Aorta (tissue), 5 donors: ENCODE measurements at places on chromosomes 12 and 14.
A peak's percentile ranks its signal among the peaks of the same experiment; 100 is the strongest.

DNA sequence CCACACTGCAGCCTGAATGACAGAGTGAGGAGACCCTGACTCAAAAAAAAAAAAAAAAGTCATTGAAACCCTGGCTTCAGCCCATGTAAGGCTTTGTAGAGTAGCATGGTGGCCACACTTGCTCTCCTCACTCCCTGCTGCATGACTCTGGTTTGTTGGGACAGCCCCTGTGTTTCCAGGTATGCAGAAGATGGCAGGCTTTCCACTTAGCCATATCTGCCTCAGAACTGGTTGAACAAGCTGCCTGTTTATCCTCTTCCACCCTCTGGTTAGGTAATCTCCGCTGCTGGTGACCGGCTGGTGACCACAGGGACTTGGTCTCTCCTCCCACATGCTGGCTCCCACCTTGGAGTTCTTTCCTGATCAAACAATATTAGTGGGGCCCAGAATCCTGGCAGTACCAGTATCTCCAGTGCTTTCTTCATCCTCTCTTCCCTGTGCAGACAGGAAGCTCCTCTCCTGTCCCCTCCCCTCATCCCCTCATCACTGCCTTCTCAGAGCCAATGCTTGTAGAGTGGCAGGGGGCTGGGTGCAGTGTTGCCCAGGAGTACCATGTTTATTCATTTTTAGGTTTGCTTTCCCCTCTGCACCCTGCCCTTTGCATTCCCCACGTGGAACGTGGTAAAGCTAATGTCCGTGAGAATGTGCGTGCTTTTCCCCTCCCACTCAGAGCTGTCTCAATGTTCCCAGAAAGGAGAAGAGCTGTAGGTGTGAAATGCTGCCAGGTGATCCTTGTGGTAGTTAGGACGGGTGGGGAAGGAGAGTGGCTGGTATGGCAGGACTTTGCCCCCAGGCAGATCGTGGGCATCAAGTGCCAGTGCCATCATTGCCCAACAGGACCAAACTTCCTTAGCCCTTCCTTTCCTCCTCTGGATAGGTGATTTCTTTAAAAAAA is 11.3 kb downstream of the ABHD12B start:
- DNase-seq = no peak
- H3K27me3 ChIP-seq = no peaks in the 10 kb centered on the region
- H3K4me3 ChIP-seq = no peak overlapping the region
- no peak overlapping the region for H3K27ac ChIP-seq

DNA sequence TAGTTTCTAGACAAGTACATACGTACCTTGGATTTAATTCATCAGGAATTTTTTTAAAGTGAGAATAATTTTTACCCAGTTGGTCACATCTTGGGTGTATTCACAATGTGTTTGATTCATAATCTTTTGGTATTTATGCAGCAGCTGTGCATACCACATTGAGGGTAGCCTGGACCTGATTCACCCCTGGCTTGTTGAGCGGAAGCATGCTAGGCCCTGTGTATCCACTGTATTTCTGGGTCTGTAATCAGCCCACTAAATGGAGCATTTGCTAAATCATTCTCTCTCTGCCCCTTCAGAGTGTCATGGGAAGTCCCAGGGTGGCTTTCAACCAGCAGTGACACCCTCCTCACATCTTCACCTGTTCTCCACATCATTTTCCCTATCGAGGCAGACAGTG is 203.8 kb upstream of the RGS6 start:
- no peak for DNase-seq
- no peak overlapping the region for H3K27ac ChIP-seq

GRCh38 chr14:88551980-88552431 is 2.8 kb downstream of the PTPN21 start:
- H3K4me3 ChIP-seq = peak overlapping the region; percentile 5
- H3K36me3 ChIP-seq = peaks cover 4% of the 10 kb centered on the region
- peak overlapping the region; percentile 12 for H3K27ac ChIP-seq
- H3K4me1 ChIP-seq = peaks cover 4% of the 10 kb centered on the region
- DNase-seq = no peak
- no peaks in the 10 kb centered on the region for H3K27me3 ChIP-seq

GRCh38 chr14:97366400-97366799 is 569.2 kb downstream of the VRK1 start:
- no peak overlapping the region for H3K4me3 ChIP-seq
- H3K27me3 ChIP-seq = no peaks in the 10 kb centered on the region
- no peaks in the 10 kb centered on the region for H3K36me3 ChIP-seq
- no peaks in the 10 kb centered on the region for H3K4me1 ChIP-seq
- no peak overlapping the region for H3K27ac ChIP-seq

GRCh38 chr14:93078870-93079269 is 36.9 kb downstream of the ITPK1 start:
- no peaks in the 10 kb centered on the region for H3K36me3 ChIP-seq
- no peak overlapping the region for H3K27ac ChIP-seq
- H3K4me3 ChIP-seq = no peak overlapping the region
- no peaks in the 10 kb centered on the region for H3K27me3 ChIP-seq
- H3K4me1 ChIP-seq = peaks cover 2% of the 10 kb centered on the region

GRCh38 chr12:27865421-27865820 is 85.4 kb upstream of the MANSC4 start:
- peaks cover 2% of the 10 kb centered on the region for H3K4me1 ChIP-seq
- DNase-seq = no peak
- H3K27ac ChIP-seq = no peak overlapping the region
- H3K4me3 ChIP-seq = no peak overlapping the region
- H3K27me3 ChIP-seq = no peaks in the 10 kb centered on the region
- H3K36me3 ChIP-seq = no peaks in the 10 kb centered on the region

- H3K27me3 ChIP-seq = no peaks in the 10 kb centered on the region
- H3K4me3 ChIP-seq = no peak overlapping the region
These were observed 12.4 kb upstream of the PRKAG1 start for GRCh38 chr12:49030714-49031572.

- H3K27ac ChIP-seq = no peak overlapping the region
- H3K4me3 ChIP-seq = no peak overlapping the region
- DNase-seq = no peak
These were observed 17.9 kb upstream of the MDM1 start for GRCh38 chr12:68349921-68350606.

GRCh38 chr14:92952481-92953298 is 29.7 kb downstream of the CHGA start:
- H3K36me3 ChIP-seq = no peaks in the 10 kb centered on the region
- H3K27me3 ChIP-seq = no peaks in the 10 kb centered on the region
- DNase-seq = no peak

DNA sequence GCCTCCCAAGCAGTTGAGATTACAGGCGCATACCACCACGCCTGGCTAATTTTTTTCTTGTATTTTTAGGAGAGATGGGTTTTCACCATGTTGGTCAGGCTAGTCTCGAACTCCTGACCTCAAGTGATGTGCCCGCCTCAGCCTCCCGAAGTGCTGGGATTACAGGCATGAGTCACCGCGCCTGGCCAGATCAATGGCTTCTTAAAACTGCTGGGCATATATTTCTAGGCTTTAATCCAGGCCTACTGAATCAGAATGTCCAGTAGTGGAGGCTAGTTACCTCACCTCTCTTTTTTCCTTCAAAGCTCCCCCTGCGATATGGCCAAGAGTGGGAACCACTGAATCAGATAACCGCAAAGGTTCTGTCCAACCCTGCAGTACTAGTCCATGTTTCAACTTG is 17.1 kb downstream of the POU6F1 start:
- no peak for DNase-seq
- no peak overlapping the region for H3K27ac ChIP-seq
- H3K4me3 ChIP-seq = no peak overlapping the region
- no peaks in the 10 kb centered on the region for H3K36me3 ChIP-seq
- no peaks in the 10 kb centered on the region for H3K4me1 ChIP-seq

DNA sequence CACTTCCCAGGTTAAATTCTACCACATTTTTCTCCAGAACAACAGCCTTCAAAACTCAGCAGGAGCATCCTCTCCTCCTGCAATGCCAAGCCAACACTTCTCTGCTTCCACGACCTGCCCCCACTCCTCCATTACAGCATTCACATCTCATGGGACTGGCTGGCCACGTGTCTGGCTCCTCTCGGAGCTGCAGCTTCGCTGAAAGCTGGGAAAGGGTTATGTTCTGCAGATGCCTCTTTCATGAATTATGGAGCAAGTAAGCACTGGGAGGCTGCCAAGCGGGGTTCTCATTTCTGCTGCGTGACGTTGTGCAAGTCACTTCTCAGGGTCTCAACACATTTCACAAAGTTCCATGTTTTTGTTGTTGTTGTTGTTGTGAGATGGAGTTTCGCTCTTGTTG is 142.2 kb upstream of the RFLNA start:
- no peaks in the 10 kb centered on the region for H3K27me3 ChIP-seq
- H3K4me1 ChIP-seq = no peaks in the 10 kb centered on the region
- no peak overlapping the region for H3K27ac ChIP-seq

DNA sequence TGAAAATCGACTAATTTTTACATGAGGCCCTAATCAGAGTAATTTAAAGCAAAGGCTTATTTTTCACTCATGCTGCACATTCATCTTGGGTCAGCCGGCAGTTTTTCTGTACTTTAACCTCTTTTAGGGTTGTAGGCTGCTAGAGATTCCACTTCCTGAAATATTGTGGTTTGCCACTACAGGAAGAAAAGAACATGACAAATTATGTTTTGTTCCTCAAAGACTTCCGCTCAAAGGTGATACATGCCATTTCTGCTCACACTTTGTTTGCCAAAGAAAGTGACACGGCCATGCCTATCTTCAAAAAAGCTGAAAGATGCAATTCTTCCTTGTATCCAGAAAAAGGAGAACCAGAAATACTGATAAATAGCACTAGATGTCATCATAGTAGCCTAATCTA is 183.4 kb upstream of the PPFIA2 start:
- no peak for DNase-seq
- no peak overlapping the region for H3K27ac ChIP-seq
- H3K4me1 ChIP-seq = peaks cover 1% of the 10 kb centered on the region
- H3K4me3 ChIP-seq = no peak overlapping the region

DNA sequence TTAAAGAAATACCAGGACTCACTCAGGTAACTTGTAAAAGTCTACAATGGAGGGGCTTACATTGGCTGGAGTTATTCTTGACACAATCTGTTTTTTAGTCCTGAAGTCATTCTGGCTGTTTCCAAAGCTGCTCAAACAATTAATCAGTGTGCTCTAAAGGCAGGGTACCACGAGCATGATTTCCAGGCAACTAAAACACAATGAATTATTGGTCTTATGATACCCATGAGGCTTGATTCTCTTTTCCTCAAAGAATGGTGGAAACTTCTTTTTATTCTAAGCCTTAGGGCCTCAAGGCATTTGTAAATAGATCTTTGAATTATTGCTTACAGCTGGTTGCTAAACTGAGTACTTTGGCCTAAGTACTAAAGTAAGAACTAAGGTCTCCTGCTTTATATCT is 199.8 kb upstream of the PDZRN4 start:
- H3K4me1 ChIP-seq = no peaks in the 10 kb centered on the region
- H3K4me3 ChIP-seq = no peak overlapping the region
- H3K27me3 ChIP-seq = no peaks in the 10 kb centered on the region

GRCh38 chr12:48351022-48351708 is 446 bp upstream of the ZNF641 start:
- peak; percentile 79 for DNase-seq
- H3K4me3 ChIP-seq = peak overlapping the region; percentile 50
- peak overlapping the region; percentile 99 for H3K27ac ChIP-seq
- H3K27me3 ChIP-seq = no peaks in the 10 kb centered on the region

GRCh38 chr12:112097641-112098040 is 10.9 kb downstream of the NAA25 start:
- peaks cover 3% of the 10 kb centered on the region for H3K4me1 ChIP-seq
- H3K4me3 ChIP-seq = no peak overlapping the region
- H3K27me3 ChIP-seq = no peaks in the 10 kb centered on the region
- no peak for DNase-seq
- H3K27ac ChIP-seq = no peak overlapping the region

DNA sequence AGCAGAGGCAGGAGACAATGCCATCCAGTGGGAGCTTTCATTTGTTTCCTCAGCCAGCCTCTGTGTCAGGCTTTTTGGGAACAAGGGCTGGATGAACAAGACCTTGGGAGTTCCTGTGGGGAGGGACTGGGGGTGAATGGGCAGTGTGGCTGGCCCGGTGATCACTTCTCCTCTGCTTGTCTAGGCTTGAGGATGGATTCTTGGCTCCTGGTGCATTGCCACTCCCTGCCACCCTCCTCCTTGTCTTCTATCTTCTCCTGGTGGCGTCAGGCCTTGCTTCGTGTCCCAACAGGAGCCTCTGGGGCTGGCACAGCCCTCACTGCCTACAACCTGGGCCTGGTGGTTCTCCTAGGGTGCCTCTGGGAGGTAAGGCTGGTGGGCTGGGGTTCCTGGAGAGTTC is 25.0 kb upstream of the KCNA5 start:
- H3K27me3 ChIP-seq = no peaks in the 10 kb centered on the region
- DNase-seq = no peak
- H3K36me3 ChIP-seq = no peaks in the 10 kb centered on the region
- no peak overlapping the region for H3K27ac ChIP-seq
- no peak overlapping the region for H3K4me3 ChIP-seq
- H3K4me1 ChIP-seq = peaks cover 2% of the 10 kb centered on the region

- H3K27ac ChIP-seq = peak overlapping the region; percentile 87
- DNase-seq = no peak
These were observed 28.9 kb downstream of the ANO6 start for GRCh38 chr12:45244561-45245343.

DNA sequence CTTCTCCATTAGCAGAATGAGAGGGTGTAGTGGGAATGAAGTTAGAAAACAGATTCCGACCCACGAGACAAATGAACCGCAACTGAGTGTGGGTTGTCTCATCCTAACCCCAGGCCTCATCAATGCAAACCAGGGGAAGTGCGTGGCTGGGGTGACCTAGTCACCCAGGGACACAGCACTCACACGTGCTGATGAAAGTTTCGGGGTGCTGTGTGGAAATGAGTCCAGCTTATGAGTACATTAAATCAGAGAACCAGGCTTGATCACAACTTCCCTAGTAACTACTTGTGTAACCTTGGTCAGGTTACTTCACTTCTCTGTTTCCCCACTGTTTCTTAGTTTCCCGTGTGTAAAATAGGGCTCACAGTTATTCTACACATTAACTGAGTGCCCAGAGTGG is 95.4 kb upstream of the CDKN3 start:
- no peaks in the 10 kb centered on the region for H3K36me3 ChIP-seq
- H3K27ac ChIP-seq = no peak overlapping the region
- H3K4me3 ChIP-seq = no peak overlapping the region

- DNase-seq = no peak
- H3K27me3 ChIP-seq = no peaks in the 10 kb centered on the region
- H3K27ac ChIP-seq = no peak overlapping the region
These were observed 4.9 kb upstream of the EXOC3L4 start for GRCh38 chr14:103089386-103090335.

GRCh38 chr14:101456246-101457175 is 104.8 kb upstream of the DIO3 start:
- no peak overlapping the region for H3K4me3 ChIP-seq
- H3K27me3 ChIP-seq = no peaks in the 10 kb centered on the region
- H3K36me3 ChIP-seq = no peaks in the 10 kb centered on the region
- no peak overlapping the region for H3K27ac ChIP-seq
- DNase-seq = no peak
- H3K4me1 ChIP-seq = no peaks in the 10 kb centered on the region

DNA sequence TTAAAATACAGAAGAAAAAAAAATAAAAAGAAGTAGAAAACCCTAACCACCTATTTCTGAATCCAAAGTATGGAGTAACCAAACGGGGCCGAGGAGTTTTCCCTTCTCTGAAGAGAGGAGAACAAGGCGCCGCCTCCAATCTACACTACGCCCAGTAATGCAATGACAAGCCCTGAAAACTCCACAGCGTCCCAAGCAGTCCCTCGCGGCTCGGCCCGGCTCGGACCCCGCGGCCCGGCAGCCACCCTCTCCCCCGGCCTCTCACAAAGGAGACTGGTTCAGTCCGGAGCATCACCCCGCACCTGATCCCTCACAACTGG is 371 bp downstream of the CHD8 start:
- peak overlapping the region; percentile 92 for H3K4me3 ChIP-seq
- no peaks in the 10 kb centered on the region for H3K27me3 ChIP-seq
